ENCODE measurements at places on chromosomes 6 and 20. TPM values are rescaled to one million over a fixed set of nuclear protein-coding genes. Genes with fewer than 3 reads are reported as not detected.
A peak's percentile ranks its signal among the peaks of the same experiment; 100 is the strongest.

PARD6B gene
- polyA plus RNA-seq, result 0.14 TPM

DUSP15 gene
- not detected for polyA plus RNA-seq

DNA sequence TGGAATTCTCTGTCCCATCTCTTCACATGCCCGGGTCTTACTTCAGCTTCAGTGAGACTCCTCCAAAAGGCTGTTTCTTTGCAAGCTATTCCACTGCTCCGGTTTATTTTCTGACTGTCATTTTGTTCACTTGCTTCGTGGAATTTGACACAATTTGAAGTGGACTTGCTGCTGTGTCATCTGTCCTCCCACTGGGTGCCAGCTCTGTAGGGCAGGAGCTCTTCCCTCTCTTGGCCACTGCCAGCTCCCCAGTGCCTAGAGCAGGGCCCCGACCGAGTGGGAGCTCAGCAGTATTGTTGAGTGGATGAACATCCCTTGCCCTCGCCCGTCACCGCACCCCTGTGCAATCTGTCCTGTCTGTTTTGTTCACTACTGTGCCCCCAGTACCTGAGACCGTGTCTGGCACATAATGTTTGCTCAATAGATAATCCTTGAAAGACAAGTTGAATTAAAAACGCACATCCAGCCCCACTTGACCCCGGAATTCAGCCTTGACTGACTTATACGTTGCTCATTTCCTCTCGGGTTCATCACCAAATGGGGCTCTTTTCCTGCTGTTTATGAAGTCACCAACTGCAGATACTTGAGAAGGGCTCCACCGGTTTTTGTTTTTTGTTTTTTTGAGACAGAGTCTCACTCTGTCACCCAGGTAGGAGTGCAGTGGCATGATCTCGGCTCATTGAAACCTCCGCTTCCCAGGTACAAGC, 170.3 kb upstream of the KCNG1 start:
- H3K27ac ChIP-seq, result no peak overlapping the region
- peak; percentile 78 for DNase-seq
- H3K4me3 ChIP-seq, result no peak overlapping the region
- H3K27me3 ChIP-seq, result no peaks in the 10 kb centered on the region
- peaks cover 15% of the 10 kb centered on the region for H3K4me1 ChIP-seq

SOX4 gene
- polyA plus RNA-seq, result 4.8 TPM

DNA sequence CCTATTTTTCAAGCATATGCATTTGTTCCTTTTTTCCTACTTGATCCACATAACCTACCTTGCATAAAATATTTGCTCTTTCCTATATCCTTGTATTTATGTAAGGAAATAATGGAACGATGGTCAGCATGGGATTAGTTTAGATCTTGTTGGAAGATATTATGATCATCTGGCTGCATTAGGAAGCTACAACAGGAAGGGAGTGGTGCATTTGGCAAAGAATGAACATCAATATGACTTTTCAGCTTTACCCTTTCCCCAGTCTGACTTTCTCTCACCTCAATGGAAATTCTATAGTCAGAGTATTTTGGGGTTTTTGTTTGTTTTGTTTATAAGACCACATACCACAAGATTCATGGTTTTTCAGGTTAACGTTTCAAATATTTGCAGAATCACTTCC, 66.0 kb downstream of the HS3ST5 start:
- peaks cover 3% of the 10 kb centered on the region for H3K27me3 ChIP-seq
- H3K36me3 ChIP-seq, result no peaks in the 10 kb centered on the region
- H3K4me1 ChIP-seq, result no peaks in the 10 kb centered on the region
- no peak for DNase-seq

GRCh38 chr6:37698264-37699137, 818 bp upstream of the MDGA1 start:
- H3K4me1 ChIP-seq, result peaks cover 12% of the 10 kb centered on the region
- H3K4me3 ChIP-seq, result peak overlapping the region; percentile 56
- H3K27me3 ChIP-seq, result peaks cover 8% of the 10 kb centered on the region
- no peak overlapping the region for H3K27ac ChIP-seq

- no peaks in the 10 kb centered on the region for H3K36me3 ChIP-seq
- H3K27me3 ChIP-seq, result peaks cover 22% of the 10 kb centered on the region
- no peaks in the 10 kb centered on the region for H3K4me1 ChIP-seq
- peak; percentile 8 for DNase-seq
Measured at GRCh38 chr20:3173610-3174441, 477 bp upstream of the LZTS3 start.

HLA-DRA gene
- not detected for polyA plus RNA-seq

- DNase-seq, result peak; percentile 2
- no peaks in the 10 kb centered on the region for H3K27me3 ChIP-seq
- H3K4me3 ChIP-seq, result peak overlapping the region; percentile 51
Measured at GRCh38 chr6:128882560-128882959, 378 bp upstream of the LAMA2 start.

BLCAP gene
- 67.3 TPM for polyA plus RNA-seq

- no peaks in the 10 kb centered on the region for H3K36me3 ChIP-seq
- H3K27me3 ChIP-seq, result no peaks in the 10 kb centered on the region
- peaks cover 3% of the 10 kb centered on the region for H3K4me1 ChIP-seq
- no peak overlapping the region for H3K4me3 ChIP-seq
Measured at GRCh38 chr6:73203098-73203497, 22.2 kb downstream of the KHDC1L start.

GRCh38 chr6:107668743-107669474, 155.2 kb downstream of the SCML4 start:
- H3K27me3 ChIP-seq, result no peaks in the 10 kb centered on the region
- no peak overlapping the region for H3K27ac ChIP-seq
- H3K4me3 ChIP-seq, result no peak overlapping the region
- no peaks in the 10 kb centered on the region for H3K36me3 ChIP-seq

GRCh38 chr6:77620278-77620882, 32.5 kb upstream of the MEI4 start:
- no peak for DNase-seq
- H3K4me1 ChIP-seq, result no peaks in the 10 kb centered on the region
- H3K27me3 ChIP-seq, result no peaks in the 10 kb centered on the region
- H3K36me3 ChIP-seq, result no peaks in the 10 kb centered on the region
- no peak overlapping the region for H3K27ac ChIP-seq

- no peak overlapping the region for H3K27ac ChIP-seq
- no peaks in the 10 kb centered on the region for H3K36me3 ChIP-seq
- H3K27me3 ChIP-seq, result no peaks in the 10 kb centered on the region
- H3K4me3 ChIP-seq, result no peak overlapping the region
Measured at GRCh38 chr6:157605484-157605883, 217.6 kb upstream of the SNX9 start.
